ENCODE measurements at places on chromosomes 11 and 22.

GRCh38 chr22:38467904-38468442, at the start of gene KDELR3:
Gene KDELR3, plus strand, starts transcription at chr22:38468096. Its CDS starts 138 bp downstream, at chr22:38468234.
- DNase-seq, result peak; percentile 52

DNA sequence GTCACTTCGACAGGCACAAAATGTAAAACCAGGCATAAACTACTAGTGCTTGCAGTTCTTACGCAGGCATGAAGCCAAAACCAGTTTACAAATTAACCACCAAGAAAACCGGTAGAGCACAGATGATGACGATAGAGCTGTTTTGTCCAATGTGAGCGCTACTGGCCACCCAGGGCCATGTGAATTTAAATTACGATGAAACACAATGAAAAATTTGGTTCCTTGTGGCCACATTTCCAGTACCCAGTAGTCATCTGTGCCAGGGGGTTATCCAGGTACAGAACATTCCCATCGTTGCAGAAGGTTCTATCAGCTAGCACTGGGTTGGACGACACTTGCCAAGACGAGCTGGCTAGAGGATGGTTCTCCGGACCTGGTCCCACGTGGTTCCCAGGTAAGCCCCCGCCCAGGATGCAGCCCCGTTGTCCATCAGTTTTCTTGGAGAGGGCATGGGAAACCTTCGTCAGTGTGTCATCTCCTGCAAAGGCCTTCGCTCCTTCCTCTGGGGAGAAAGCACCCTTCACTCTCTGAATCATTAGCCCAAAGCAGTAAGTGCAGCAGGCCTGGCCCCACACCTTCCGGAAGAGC, 1.1 kb upstream of the CD81 start:
- DNase-seq, result peak; percentile 66

- DNase-seq, result no peak
Observed at GRCh38 chr11:71995726-71996291, 2.9 kb upstream of the IL18BP start.

DNA sequence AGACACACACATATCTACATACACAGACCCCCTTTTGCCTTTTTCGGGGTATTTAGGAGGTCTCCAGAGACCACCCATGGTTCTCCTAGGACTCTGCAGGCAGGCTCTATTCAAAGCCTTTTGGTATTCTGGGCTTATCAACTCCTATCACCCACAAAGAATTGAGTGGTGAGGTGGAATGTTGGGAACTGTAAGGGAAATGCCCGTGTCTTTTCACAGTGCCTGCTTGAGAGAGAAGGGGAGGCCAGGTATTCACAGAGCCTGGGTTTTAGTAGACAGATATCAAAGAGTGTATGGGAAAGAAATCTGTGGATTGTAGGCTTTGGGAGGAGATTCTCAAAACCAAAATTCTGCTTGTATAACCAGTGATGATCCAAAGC, 44.0 kb upstream of the CSNK2A3 start:
- DNase-seq, result no peak
